Fibroblast of mammary gland (primary cell): ENCODE measurements at places on chromosomes 13 and 19.
A peak's percentile ranks its signal among the peaks of the same experiment; 100 is the strongest.

- DNase-seq = peak; percentile 27
These were observed 207.2 kb downstream of the SPRY2 start for GRCh38 chr13:80133631-80134261.

DNA sequence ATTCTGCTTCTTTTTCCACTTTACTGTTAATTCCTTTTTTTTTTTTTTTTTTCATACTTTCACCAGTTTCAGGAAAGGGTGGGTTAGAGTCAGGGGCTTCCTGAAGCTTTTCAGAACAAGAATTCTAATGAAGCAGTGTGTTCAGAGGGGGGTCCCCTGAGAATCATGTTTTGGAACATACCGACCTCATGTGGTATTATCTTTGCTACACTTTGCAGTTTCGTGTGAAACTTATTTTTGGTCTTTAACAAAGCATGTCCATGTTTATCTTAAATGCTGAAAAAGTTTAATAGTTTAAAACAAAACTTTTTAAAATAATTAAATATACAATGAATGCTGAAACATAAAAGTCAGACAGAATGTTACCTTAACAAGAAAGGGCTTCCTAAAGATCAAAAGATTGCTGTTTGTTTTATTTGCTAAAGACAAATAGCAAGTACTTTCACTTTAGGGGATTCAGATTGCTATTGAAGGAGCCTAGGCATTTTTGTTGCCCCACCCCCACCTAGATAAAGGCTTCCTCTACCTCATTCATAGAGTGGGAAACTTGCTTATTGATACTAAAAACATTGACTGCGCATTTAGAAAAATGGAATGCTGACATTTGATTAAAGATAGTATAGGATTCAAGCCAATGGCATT lies 21.1 kb upstream of the POMP start:
- DNase-seq = no peak

- no peak for DNase-seq
These were observed 3.5 kb upstream of the CYP2S1 start for GRCh38 chr19:41189425-41190065.

- DNase-seq = no peak
These were observed 520.1 kb downstream of the SUCLA2 start for GRCh38 chr13:47480951-47481350.

DNA sequence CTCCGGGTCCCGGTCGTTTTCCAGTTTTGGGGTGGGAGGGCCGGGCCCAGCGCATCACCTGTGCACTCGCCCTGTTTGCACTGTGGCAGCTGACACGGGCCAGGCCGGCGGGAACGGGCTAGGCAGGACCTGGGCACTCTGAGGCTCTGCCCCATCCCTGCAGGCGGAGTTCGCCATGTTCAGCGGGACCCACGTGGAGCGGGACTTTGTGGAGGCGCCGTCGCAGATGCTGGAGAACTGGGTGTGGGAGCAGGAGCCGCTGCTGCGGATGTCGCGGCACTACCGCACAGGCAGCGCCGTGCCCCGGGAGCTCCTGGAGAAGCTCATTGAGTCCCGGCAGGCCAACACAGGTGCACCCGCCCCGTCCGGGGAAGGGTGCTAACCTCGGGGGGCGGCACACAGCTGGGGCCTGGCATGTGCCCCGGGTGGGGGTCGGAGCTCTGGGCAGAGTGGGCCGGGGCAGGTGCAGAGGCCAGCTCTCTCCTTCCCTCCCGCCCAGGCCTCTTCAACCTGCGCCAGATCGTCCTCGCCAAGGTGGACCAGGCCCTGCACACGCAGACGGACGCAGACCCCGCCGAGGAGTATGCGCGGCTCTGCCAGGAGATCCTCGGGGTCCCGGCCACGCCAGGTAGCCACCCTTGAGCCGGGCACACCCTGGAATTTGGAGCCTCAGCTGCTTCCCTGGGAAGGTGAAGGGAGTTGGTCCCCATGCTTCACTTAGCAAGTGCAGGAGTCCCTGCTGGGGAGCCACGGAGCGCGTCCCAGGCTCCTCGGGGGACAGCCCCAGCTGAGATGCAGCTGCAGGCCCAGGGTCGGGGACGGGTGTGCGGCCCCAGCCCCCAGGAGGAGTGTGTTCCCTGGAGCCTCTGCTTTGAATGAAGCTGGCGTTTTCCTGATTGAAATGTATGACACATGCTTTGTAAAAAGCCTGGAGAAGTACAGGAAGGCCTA lies 9.3 kb upstream of the ZNF554 start:
- no peak for DNase-seq

DNA sequence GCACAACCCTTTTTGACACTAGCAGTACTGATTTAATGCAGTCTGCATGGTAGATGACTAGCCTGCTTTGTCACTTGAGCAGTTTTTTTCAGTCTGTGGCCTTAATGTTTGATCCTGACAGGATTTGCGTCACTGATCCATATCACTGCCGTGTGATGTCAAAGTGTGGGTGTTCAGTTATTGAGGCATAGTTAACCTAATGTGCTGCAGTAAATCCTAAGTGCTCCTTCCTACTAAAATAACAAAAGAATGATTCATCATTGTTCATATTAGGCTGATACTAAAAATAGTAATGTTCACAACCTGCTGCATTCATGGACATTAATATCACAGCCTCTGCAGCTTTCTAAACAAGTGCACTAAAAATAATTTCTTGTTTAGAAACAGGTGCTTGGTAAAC lies 121.9 kb upstream of the MLNR start:
- DNase-seq = peak; percentile 98

DNA sequence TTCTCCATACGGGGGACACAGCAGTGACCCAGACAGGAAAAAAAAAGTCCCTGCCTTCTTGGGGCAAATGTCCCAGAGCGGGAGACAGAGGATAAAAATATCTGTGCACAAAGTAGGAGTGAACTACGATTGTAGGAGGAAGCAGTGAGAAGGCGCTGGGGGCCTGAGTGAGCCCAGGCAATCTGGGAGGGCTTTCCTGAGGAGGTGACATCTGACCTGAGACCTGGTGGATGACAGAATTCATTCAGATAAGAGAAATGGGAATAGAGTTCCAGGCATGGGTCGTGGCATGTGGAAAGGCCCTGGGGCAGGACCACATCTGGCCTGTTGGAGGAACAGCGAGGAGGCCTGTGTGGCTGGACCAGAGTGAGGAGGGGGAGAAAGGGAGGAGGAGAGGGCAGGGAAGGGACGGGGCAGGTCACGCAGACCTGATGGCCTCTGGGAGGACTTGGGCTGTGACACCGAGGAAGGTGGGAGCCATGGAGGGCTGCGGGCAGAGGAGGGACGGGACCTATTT lies 50.2 kb upstream of the NFIC start:
- DNase-seq = no peak

GRCh38 chr13:20258208-20258962 lies 26.3 kb upstream of the GJB6 start:
- DNase-seq = peak; percentile 25

DNA sequence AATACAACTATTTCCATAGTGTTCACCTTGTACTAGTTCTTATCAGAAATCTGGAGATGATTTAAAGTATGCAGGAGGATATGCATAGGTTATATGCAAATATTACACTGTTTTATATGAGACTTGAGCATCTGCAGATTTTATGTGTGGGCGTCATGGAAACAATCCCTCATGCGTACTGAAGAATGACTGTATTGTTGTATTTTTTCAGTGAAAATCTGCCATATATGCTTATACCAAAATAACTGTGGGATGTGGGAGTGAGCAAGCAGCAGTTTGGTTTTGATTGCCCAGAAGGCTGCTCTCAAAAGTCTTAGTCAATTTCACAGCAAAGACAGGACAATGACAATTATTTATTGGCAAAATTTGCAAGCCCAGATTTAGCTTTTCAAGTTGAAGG lies 238.8 kb upstream of the PCDH20 start:
- no peak for DNase-seq

GRCh38 chr13:104625201-104625600 lies 1559.0 kb upstream of the SLC10A2 start:
- no peak for DNase-seq

DNA sequence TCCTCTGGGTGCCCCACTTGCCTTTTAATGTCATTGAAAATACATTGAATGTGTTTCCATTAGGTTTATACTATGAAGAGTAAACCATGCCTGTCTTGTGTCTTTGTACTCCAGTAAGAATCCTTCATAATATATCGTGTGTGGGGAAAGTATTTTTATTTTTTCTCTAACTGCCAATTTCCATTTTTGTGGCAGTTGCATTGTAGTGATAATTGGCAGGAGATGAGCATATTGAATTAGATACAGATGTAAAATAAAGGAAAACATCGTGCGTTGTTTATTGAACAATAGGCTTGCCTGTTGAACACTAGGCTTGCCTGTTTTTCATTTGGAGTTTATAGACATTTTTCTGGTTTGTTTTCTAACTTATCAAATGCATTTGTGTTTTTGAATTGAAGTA lies 218.8 kb downstream of the NBEA start:
- no peak for DNase-seq

DNA sequence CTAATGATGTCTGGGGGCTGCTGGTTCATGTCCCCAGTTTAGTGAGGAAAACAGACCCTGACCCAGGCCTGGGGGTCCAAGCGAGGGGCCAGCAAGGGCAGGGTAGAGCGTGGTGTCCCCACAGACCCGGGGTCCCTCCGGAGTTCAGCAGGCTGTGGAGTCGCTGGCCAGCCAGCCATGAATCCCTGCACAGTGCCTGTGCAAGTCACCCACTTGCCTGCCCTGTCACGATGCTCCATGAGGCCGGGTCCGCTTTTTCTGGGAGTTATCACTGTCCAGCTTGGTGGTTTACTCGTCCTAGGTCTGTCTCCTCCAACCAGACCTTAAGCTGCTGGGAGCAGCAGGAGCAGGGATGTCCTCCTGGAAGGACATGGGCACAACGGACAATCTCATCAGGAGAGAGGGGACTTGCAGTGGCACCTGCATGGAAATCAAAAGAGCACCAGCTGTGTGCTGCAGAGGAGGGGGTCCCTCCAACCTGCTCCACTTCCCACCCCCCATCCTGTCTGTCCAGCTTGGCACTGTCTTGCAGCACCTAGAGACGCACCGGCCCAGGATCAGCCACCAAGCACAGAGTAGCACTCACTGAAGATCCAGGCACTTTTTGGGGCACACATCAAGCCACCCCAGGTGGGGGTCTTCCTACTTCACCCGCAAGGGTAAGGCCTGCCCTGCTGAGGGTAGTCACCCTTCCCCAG lies 121.8 kb downstream of the URI1 start:
- no peak for DNase-seq

GRCh38 chr19:23867895-23868294 lies 46.8 kb upstream of the ZNF726 start:
- peak; percentile 7 for DNase-seq

DNA sequence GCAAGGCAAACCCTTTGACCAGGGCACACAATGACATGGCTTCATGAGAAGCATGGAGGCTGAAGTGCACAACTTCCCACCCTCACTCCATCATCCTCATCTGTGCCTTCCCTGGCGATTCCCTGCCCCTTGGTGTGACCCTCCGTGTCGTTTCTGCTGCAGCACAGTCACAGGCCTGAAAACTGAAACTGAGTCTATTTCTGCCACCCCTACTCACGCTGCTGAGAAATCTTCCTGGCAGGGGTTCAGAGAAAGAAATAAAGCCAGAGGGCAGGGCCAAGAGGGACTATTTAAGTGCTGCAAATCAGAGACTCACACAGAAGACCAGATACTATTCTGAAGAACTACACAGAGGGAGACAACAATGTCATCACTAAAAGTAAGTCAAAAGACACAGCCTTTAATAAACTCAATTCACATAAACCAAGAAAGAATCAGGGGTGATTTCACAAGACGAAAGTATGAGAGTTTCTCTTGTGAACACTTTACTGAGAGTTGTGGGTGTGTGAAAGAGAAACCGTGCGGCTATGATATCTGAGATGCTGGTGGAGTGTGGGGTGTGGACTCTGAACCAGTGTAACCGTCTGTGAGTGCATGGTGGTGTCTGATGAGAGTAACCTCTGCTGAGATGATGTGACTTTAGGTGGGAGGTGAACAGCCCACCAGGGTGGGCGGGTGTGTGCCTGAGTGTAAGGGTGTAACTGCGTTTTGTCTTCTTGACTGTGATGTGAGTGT lies 23.5 kb downstream of the LGALS16 start:
- no peak for DNase-seq

- no peak for DNase-seq
These were observed 24.6 kb downstream of the CCNE1 start for GRCh38 chr19:29836409-29836825.

- DNase-seq = no peak
These were observed 27.6 kb downstream of the GPALPP1 start for GRCh38 chr13:45016792-45017425.

DNA sequence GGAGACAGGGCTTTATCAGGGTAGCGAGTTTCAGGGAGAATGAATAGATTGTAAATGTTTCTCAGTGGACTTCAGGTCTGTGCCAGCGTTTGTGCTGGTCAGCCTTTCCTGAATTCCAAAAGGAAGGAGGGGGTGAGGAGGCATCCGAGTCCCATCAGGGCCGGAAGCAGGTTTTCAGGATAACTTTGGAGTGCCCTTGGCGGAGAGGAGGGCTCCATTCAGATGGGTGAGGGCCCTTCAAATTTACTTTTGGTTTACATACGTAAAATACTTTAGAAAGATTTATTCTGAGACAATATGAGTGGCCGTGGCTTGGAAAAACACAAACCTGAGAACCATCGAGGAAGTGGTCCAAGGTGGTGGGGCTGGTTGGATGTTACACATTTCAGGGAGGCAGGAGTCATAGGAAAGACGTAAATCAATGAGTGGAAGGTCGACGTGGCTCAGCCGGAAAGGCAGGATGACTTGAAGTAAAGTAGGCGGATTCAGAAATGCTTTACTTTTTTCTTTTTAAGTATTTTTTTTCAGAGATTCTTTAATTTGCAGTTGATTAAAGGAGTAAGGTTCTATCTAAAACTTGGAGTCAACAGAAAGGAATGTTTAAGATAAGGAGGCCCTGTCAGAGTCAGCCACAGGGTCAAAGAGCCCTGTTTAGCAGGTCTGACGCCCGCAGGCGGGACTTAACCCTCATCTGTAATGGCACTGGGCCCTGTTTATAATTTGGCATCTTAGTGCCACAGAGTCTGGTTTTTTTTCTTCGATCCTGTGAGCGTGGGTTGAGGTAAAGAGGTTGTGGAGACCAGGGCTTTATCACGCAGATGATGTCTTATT lies 32.8 kb downstream of the ATP11A start:
- DNase-seq = peak; percentile 66

GRCh38 chr19:18710186-18710585 lies 26.7 kb downstream of the CRTC1 start:
- DNase-seq = no peak

DNA sequence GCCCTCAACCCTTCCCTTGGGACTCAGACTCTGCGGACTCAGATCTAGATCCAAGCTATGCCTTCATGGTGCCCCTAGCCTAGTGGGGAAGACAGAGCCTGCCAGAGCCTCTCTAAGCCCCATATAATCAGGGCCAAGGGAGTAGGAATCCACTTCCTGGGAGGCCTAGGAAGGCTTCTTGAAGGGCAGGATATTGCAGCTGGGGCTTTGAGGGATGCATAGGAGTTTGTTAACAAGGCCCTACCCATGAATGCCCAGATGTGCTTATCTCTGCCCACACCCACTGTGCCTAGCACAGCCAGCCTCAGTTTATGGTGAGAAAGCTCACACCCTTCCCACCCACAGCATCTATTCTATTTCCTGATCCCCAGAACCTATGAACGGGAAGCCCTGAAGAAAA lies 11.3 kb downstream of the APBA3 start:
- DNase-seq = no peak

DNA sequence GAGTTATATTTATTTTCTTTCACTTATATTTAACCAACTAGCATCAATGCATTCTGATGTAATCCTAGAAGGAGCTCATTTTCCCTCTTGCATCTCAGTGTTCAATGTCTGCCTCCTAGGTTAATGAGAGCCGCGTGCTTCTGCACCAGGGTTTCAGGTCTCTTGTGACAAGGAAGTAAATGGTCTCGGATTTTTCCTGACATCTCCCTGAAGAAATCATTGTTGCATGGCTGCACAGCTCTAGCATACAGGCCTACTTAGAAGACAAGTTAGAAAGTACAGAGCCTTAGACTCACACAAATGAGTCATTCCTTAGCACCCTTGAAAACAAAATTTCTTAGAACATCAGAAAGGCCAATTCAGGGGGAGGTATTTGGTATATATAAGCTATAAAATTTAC lies 57.2 kb upstream of the KLF12 start:
- DNase-seq = no peak
